Iris pigment epithelial cell (primary cell): ENCODE measurements at places on chromosomes 6 and 20.

DNA sequence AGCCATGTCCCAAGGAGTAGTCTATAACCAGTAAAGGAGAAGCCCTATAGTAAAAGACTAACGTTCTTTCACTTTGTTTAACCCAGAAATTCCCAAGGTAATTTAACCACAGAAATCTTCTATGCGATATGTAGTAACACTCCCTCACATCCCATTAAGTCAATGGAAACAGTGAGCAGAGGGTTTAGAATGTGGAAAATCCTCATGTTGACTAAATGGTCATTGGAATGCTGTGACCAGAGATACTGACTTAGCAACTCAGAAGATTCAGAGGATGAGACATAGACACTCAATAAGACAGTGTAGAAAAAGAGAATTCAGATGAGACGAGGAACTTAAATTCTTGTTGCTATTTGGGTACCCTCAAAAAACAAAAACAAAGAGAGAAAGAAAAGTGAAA, 562.2 kb upstream of the NOX3 start:
- peak; percentile 25 for DNase-seq

- peak; percentile 24 for DNase-seq
Measured at GRCh38 chr6:116579143-116579542, 7.8 kb downstream of the RWDD1 start.

GRCh38 chr20:63735859-63736718, at the start of gene LIME1:
Gene LIME1, plus strand, starts transcription at chr20:63736664. Its CDS starts 886 bp downstream, at chr20:63737550.
- DNase-seq, result no peak

DNA sequence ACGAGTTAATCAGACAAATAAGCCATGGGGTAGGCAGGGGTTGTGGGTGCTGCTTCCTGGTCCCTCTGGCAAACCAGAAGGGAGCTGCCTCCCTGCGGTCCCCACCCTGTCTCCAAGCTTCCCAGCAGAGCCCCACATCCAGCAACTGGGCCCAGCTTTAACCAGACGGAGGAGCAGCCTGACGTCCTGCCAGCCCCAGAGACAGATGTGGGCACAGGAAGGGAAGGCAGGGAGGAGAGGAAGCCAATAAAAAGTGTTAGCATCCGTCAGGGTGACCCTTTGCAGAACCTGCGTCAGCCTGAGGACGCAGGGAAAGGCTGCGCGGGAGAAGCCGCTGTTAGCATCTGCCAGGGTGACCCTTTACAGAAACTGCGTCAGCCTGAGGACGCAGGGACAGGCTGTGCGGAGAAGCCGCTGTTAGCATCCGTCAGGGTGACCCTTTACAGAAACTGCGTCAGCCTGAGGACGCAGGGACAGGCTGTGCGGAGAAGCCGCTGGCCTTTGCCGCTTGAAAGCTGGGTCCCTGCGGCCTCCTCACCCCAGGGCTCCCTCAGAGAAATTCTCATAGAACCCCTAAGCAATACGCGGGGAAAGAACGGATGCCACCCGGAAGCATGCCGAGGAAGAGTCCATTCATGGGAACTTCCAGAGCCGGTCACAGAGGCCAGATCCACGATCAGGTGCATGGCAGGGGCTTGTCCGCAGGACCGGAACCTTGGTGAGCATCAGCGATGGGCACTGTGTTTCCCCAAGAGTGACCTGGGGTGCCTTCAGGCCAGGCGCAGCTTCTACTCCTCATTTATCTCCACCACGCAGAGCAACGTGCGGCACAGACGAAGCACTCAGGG, 15.9 kb downstream of the DLL1 start:
- DNase-seq, result no peak

DNA sequence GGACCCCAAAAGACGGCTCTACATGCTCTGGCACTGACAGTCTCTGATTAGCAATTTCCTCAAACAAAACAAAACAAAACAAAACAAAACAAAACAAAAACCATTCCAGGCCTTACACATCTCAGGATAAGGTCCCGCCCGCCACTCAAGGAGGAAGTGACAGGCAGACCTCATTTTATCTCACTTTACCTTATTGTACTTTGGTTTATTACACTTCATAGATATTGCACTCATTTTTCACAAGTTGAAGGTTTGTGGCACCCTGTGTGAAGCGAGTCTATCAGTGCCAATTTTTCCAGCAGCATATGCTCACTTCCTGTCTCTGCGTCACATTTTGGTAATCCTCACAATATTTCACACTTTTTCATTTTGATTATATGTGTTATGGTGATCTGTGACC, 15.2 kb downstream of the ZBP1 start:
- no peak for DNase-seq
